NCI-H187 treated with DMSO at 0.1 percent for 48 hours (cell line): ENCODE measurements at places on chromosomes 7 and 10.
A peak's percentile ranks its signal among the peaks of the same experiment; 100 is the strongest.

- DNase-seq, result no peak
Observed at GRCh38 chr7:112172870-112173567, 33.2 kb downstream of the DOCK4 start.

- DNase-seq, result no peak
Observed at GRCh38 chr7:91020636-91021385, 243.4 kb upstream of the FZD1 start.

GRCh38 chr10:11798845-11799735, 24.1 kb upstream of the PROSER2 start:
- no peak for DNase-seq

GRCh38 chr10:84264611-84265141, 19.8 kb downstream of the RGR start:
- peak; percentile 1 for DNase-seq

- peak; percentile 72 for DNase-seq
Observed at GRCh38 chr7:26627891-26628341, 236.5 kb downstream of the SKAP2 start.

DNA sequence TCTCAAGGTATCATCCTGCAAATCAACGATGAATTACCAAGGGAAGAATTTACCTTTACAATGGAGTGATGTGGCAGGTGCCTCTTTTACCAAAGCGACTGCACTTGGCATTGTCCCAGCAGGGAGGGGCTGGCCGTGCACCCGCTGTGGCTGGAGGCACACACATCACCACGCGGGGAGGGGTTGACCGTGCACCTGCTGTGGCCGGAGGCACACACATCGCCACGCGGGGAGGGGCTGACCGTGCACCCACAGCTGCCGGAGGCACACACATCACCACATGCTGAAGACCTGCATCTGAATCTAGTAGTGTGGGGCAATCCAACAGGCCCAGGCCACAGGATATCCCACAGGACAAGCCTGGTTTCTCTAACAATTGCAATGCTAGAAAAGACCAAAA, 493.5 kb downstream of the DNAJB6 start:
- DNase-seq, result peak; percentile 75

GRCh38 chr7:56062382-56062781, 1.7 kb upstream of the SUMF2 start:
- DNase-seq, result no peak

- no peak for DNase-seq
Observed at GRCh38 chr7:33799766-33800165, 105.6 kb upstream of the BMPER start.

GRCh38 chr10:102775201-102775934, 31.6 kb downstream of the WBP1L start:
- no peak for DNase-seq

- peak; percentile 75 for DNase-seq
Observed at GRCh38 chr7:70614237-70615045, 517.5 kb upstream of the GALNT17 start.

DNA sequence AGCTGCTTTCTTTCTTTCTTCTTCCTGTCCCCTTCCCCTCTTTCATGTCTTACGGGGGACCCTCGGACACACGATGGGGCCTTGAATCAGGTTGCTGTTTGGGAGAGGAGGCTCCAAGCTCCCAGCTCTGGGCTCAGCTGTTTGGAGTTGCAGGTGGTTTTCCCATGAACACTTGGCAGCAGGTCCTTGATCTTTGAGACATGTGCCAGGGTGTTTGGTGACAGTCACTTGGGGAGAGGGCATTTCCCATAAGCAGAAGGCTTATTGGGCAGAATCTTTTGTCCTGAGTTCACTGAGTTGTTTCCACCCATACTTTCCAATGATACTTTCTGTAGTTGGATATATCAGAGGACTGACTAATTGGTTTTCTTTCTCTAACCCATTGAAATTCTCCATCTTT, 104.7 kb upstream of the SH2B2 start:
- DNase-seq, result no peak

DNA sequence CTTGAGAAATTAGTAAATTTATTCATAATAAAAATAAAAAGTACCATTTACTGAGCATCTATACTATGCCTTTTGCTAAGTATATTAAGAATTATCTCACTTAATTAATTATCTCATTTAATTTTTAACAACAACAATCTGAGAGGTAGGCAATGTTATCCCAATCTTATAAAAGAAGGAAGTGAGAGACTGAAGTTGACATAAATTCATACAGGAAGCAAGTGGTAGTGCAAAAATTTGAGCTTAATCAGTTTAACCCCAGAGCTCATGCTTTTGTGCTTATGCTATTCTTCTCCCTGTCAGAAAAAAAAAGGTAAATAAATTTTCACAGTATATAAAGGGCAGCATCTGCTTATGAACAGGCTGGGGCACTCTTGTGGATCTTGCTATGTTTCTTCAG, 2.7 kb upstream of the LIPF start:
- DNase-seq, result no peak

DNA sequence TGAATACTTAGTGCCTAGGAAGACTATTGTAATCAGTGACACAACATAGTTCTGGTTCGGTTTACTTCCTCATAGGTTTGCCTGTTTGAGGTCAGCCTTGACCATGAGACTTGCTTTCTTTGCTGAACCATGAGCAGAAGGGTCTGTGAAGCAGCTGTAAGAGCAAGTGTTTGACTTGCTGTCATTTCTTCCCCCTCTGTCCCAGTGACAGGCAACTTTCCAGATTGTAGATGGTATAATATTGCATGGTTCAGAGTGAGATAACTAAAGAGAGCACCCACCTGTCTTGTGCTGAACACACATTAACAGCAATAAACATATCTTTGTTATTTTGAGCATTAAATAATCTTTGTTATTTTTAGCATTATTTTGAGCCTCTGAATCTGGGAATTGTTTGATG, 9.3 kb upstream of the RTKN2 start:
- no peak for DNase-seq

DNA sequence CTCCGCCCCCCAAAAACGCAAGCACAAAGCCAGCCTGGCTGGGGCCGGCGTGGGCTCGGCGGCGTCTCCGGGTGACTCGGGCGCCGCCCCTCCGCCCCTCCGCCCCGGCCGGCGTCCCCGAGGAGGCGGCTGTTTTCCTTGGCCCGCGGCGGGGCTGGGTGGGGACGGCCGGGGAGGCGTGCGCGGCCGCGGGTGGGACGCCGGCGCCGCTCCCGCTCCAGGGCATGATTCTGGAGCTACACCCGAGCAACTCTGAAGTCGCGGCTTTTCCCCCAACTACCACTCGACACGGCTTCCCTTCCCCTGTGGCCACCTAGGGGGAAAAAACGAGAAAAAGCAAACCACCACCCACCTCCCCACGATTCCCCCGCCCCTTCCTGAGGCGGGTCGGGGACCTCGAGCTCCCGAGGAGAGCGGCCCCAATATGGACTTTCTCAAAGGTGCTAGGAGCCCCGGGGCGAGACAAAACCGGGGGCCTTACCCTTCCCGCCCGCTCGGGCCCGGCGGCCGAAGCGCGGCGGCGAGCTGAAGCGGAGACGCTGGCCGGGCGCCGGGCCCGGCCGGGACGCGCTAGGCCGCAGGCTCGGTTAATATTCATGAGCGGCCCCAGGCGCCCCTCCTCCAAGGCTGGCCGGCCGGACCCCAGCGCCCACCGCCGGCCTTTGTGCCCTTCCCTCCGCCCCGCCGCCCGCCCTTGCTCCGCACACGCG, 856 bp downstream of the ARHGAP21 start:
- no peak for DNase-seq

GRCh38 chr7:80134115-80134535, 506 bp upstream of the GNAI1 start:
- DNase-seq, result no peak

DNA sequence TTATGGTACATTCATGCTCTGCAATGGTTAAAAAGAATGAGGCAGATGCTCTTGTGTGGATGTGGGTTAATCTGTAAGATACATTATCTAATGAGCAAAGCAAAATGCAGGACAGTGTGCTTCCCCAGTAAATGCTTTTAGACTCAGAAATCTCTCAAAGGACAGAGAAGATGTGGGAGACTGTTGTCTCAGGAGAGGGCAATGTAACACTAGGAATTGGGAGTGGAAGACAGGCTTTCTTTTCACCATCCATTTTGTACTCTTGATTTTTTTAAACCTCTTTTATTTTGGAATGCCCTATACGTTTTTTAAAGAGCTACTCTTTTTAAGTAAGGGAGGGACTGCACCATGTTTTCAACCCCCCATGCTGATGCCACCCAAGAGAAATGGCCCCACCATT, 77.5 kb upstream of the ADAM12 start:
- DNase-seq, result no peak

GRCh38 chr10:113111900-113112853, 162.1 kb downstream of the TCF7L2 start:
- DNase-seq, result no peak

DNA sequence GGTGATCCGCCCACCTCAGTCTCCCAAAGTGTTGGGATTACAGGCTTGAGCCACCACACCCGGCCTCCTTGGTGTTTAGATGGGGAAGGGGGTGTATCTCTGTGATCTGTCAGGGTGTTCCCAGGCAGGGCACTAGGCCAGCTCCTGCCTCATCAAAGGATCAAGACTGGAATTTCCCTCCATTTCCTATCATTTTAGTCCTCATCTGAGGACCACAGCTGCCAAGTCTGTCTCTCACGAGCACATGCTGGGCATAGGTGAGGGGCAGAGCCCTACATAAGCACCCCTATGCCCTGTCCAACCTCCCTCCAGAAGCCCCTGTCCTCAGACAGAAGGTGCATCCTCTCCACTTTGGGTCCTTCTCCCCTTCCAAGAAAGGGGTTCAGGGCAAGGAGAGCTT, 19.5 kb downstream of the TRIM56 start:
- DNase-seq, result no peak

GRCh38 chr10:1573981-1574380, 163.3 kb downstream of the ADARB2 start:
- no peak for DNase-seq

- no peak for DNase-seq
Observed at GRCh38 chr7:100867040-100867775, at the start of gene TRIP6. Gene TRIP6 (plus strand): TSS chr7:100867387. CDS start chr7:100867498, 111 bp downstream.

- DNase-seq, result no peak
Observed at GRCh38 chr7:83159731-83160130, 3.0 kb downstream of the PCLO start.

GRCh38 chr10:79552143-79552542, 8.1 kb downstream of the SFTPA2 start:
- no peak for DNase-seq

- DNase-seq, result no peak
Observed at GRCh38 chr10:103598654-103599115, 105.2 kb downstream of the NEURL1 start.

DNA sequence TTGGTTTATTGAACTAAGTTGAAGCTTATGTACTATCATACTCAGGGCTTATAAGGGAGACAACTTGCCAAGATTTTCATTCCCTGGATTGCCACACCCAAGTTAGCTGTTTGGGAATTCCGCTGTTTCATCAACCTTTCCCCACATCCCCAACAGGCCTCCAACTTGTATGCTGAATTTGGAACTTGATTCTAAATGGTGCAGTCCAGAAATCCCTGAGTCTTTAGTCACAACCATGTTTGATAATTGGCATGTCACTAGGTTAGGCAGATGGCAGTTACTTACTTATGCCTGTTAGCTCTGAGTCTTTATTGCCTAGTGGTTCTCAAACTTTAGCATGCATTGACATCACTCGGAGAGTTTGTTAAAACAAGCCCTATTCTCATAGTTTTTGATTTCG, 135.4 kb upstream of the PRPS1L1 start:
- DNase-seq, result no peak

DNA sequence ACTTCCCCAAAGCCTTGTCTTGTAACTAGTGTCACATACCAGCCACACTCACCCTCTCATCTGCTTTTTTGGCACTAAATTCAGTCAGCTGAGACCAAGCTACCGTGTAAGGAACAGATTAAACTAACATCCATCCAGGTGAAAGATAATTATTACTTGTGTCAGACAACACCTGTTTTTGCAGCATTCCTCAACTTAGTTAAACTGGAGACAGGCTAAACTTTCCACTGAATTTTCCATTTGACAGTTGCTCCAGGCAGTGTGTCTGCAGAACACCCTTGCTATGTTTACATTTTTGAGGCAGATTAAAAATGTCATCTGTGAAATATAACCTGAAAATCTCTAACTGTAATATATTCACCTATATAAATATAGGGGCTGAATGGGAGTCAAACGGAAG, 73.6 kb downstream of the CYP26A1 start:
- no peak for DNase-seq

- DNase-seq, result no peak
Observed at GRCh38 chr10:110274072-110274627, 30.6 kb downstream of the SMNDC1 start.

DNA sequence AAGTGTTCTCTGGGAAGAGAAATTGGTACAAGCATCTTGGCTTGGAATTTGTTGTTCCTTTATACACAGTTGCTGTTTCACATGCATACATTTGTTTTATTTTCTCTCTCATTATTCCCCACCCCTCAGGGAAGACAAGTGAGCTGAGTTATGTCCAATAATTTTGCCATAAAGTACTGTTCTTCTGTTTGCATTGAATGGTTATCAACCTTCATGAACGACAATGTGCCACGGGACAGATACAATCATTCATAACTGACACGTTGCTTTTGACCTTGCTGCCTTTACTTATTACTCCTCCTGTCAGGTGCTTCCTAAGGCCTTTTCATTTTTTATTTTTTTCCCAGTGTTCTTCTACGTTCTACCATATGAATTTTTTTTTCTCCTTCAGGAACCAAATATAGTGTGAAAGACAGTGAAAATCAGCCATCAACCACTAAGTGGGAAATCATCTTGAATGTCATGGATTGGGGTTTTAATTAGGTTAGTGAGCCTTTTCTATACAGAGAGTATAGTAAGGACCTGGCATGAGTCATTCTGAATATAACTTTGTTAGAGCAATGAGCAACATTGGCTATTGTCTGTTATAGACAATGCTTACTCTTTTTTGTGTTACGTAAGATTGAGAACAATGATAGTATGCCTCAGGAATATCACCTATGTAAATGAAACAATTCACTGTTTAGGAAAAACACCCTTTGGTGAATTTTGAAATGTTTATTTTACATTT, 383.2 kb downstream of the MALRD1 start:
- DNase-seq, result no peak

DNA sequence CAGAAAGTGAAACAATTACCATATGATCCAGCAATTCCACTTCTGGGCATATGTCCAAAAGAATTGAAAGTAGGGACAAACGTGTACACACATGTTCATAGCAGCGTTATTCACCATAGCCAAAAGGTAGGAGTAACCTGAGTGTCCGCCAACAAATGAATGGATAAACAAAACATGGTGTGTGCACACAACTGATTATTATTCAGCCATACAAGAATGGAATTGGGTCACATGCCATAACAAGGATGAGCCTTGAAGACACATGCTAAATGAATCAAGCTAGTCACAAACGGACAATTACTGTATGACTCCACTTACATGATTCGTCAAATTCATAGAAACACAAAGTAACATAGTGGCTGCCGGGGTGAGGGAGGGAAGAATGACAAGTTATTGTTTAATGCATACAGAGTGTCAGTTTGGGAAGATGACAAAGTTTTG, 4.1 kb upstream of the OIT3 start:
- peak; percentile 4 for DNase-seq
